Sigmoid colon (tissue), 7 donors: ENCODE measurements at places on chromosomes 4 and X. TPM values are rescaled to one million over a fixed set of nuclear protein-coding genes. Genes with fewer than 3 reads are reported as not detected.
A peak's percentile ranks its signal among the peaks of the same experiment; 100 is the strongest.

FREM3 gene
- not detected for total RNA-seq

IL3RA gene
- total RNA-seq, result 5.6 TPM

ANK2 gene
- 91.0 TPM for total RNA-seq

TMEM35A gene
- total RNA-seq, result 62.1 TPM

NLGN4X gene
- total RNA-seq, result 3.3 TPM

GCNA gene
- total RNA-seq, result 5.0 TPM

RAB39B gene
- 0.54 TPM for total RNA-seq

- H3K36me3 ChIP-seq, result no peaks in the 10 kb centered on the region
- no peak overlapping the region for H3K4me3 ChIP-seq
- H3K27me3 ChIP-seq, result no peaks in the 10 kb centered on the region
- no peak for DNase-seq
These were observed 125.3 kb upstream of the MAOA start for GRCh38 chrX:43530837-43531236.

GRCh38 chr4:72966652-72967051, 102.9 kb downstream of the COX18 start:
- no peak overlapping the region for H3K4me3 ChIP-seq
- no peaks in the 10 kb centered on the region for H3K4me1 ChIP-seq
- no peak overlapping the region for H3K27ac ChIP-seq
- H3K27me3 ChIP-seq, result no peaks in the 10 kb centered on the region
- no peak for DNase-seq

- H3K27me3 ChIP-seq, result no peaks in the 10 kb centered on the region
- H3K36me3 ChIP-seq, result no peaks in the 10 kb centered on the region
- peak overlapping the region; percentile 65 for H3K4me3 ChIP-seq
- H3K27ac ChIP-seq, result peak overlapping the region; percentile 42
- peaks cover 40% of the 10 kb centered on the region for H3K4me1 ChIP-seq
These were observed 137.5 kb downstream of the PALLD start for GRCh38 chr4:168634276-168634802.

DNA sequence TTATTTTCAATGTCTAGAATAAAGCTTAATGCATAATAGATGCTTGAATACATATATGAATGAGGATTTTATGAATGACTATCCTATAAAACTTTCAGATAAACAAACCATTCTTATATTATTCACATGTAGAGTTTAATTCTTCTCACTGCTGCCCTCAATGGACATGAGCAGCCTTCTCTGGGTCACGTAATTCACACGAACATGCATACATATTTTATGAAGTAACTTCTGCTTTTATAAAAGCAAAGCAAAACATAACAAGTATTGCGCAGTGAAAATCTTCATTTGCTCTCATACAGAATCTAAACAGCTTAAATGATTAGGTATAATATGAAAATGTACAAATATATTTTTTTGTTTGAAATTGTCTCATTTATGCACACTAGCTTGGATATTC, 116.7 kb downstream of the TMA16 start:
- peak overlapping the region; percentile 48 for H3K27ac ChIP-seq
- H3K4me3 ChIP-seq, result peak overlapping the region; percentile 31
- H3K4me1 ChIP-seq, result no peaks in the 10 kb centered on the region
- DNase-seq, result no peak
- no peaks in the 10 kb centered on the region for H3K36me3 ChIP-seq

DNA sequence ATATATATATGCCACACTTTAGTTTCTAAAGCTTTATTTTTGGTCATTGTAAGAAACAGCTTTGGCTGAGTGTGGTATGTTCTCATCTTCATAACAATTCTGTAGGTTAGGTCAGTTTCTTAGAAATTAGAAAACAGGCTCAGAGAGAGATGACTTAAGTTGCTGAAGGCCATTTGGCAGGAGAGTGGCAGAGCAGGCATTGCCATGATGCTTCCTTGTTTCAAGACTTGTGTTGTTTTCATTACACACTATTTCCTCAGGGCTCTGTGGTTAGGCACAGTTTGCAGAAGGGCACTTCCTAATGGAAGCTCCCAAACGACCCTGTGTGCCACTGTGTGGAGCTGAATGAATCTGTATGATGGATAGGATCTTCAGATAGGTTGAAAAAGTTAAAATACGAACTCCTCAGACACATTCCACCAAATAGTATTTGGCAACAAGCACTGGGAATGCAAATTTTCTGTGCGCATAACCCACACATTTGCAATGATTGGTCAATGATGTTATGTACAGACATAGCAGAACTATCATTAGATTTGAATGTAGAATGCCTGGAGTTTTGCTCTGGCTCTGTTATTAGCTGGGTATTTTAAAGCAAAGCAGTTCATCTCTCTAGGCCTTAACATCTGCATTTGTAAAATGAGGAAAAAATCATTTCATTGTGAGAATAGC, 274.3 kb upstream of the HS3ST1 start:
- no peak for DNase-seq
- no peaks in the 10 kb centered on the region for H3K4me1 ChIP-seq
- H3K27ac ChIP-seq, result no peak overlapping the region
- no peaks in the 10 kb centered on the region for H3K36me3 ChIP-seq
- H3K4me3 ChIP-seq, result no peak overlapping the region
- no peaks in the 10 kb centered on the region for H3K27me3 ChIP-seq

DNA sequence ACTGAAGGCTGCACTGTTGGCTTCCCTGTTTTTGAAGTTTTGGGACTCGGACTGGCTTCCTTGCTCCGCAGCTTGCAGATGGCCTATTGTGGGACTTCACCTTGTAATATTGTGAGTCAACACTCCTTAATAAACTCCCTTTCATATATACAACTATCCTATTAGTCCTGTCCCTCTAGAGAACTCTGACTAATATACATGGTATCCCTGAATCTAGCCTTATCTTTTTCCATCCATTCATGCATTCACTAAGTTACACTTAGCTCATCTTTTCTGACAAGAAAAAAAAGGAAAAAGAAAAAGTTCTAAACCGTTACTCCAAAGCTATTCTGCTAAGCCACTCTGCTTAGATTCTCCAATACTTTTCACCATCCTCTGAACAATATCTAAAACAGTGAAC, 1260.2 kb upstream of the PCDH7 start:
- no peaks in the 10 kb centered on the region for H3K36me3 ChIP-seq
- no peak overlapping the region for H3K4me3 ChIP-seq
- no peaks in the 10 kb centered on the region for H3K27me3 ChIP-seq
- H3K4me1 ChIP-seq, result no peaks in the 10 kb centered on the region
- no peak overlapping the region for H3K27ac ChIP-seq
- DNase-seq, result no peak

DNA sequence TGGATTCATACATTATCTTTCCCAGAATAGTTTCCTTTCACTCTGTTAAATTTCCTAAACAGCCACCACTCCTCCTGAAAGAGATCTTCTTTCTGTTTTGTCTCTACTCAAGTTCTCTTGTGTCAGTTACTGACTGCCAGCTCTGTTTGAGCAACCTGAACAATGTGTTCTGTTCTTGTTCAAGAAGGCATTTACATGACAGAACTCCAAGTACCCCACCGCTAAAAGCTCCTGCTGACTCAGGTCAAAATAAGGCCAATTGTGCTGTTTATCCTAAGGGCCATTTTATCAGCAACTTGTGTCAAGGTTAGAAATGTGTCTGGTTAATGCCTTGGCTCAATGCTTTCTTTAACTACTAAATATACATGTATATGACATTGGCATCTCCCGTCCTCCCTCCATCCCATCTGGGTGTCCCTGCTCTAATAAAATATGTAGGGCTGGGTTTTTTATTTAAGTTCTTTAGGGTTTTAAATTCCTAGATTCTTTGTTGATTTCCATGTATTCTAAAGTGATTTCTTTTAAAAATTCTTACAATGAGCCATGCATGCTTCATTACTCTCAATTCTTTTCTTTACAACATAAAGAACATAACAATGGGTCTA, 144.3 kb upstream of the PAQR3 start:
- H3K27me3 ChIP-seq, result no peaks in the 10 kb centered on the region
- peak overlapping the region; percentile 69 for H3K27ac ChIP-seq
- DNase-seq, result peak; percentile 84
- peaks cover 8% of the 10 kb centered on the region for H3K4me1 ChIP-seq
- peak overlapping the region; percentile 20 for H3K4me3 ChIP-seq

GRCh38 chr4:117550085-117550484, 464.7 kb upstream of the TRAM1L1 start:
- no peak overlapping the region for H3K27ac ChIP-seq
- H3K27me3 ChIP-seq, result no peaks in the 10 kb centered on the region
- no peaks in the 10 kb centered on the region for H3K36me3 ChIP-seq

- no peaks in the 10 kb centered on the region for H3K36me3 ChIP-seq
- no peaks in the 10 kb centered on the region for H3K4me1 ChIP-seq
- H3K4me3 ChIP-seq, result no peak overlapping the region
- no peaks in the 10 kb centered on the region for H3K27me3 ChIP-seq
- no peak overlapping the region for H3K27ac ChIP-seq
These were observed 215.5 kb downstream of the SLC39A8 start for GRCh38 chr4:102129810-102130209.

- H3K27ac ChIP-seq, result no peak overlapping the region
- H3K27me3 ChIP-seq, result no peaks in the 10 kb centered on the region
- no peak overlapping the region for H3K4me3 ChIP-seq
- H3K36me3 ChIP-seq, result no peaks in the 10 kb centered on the region
These were observed 6.6 kb upstream of the SLC6A8 start for GRCh38 chrX:153681175-153681574.

DNA sequence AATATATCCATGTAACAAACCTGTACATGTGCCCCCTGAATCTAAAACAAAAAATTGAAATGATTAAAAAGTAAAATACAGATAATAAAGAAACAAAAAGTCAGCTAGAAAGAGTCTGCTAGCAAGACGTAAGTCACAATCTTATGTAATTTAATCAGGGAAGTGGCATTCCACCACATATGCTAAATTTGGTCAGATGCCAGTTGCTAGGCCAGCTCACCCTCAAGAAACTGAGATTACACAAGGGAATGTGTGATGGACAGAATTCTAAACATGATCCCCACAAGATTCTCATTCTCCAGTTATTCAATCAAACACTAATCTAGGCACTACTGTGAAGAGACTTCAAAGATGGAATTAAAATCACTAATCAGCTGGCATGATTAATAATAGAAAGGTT, 689.3 kb downstream of the CENPC start:
- no peaks in the 10 kb centered on the region for H3K36me3 ChIP-seq
- H3K27me3 ChIP-seq, result no peaks in the 10 kb centered on the region
- no peak overlapping the region for H3K4me3 ChIP-seq
- H3K4me1 ChIP-seq, result no peaks in the 10 kb centered on the region

DNA sequence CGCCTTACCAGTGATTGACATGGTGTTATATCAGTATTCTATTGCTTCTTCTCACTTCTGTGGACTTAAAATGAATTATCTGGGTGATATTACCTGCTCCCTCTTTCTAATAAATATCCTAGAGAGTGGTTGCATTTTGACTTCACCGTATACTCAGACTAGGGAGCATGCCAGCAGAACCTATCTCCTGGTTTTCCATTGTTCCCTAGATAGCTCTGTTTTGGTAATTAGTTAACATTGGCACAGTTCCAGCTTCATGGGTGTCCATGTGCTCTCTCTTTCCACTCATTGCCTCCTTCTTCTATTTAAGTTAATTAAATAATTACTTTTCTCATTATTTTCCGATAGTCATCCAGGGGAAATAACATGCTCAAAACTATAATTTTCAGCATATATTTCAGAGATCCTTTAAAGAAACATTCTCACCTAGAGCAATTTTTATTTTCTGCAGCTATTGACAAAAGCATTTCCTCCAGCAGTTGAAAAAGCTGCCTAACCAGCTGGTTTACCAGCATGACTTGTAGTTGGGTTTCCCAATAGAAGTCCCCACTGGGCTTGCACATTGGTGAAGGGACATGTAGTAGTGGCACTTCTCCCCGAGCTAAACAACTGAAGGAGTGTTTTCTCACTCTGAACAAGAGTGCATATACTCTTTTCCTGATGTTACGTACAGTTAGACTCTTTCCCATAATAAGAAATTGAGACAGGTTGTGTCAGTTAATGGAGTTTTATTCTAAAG, 27.9 kb upstream of the PAPSS1 start:
- no peaks in the 10 kb centered on the region for H3K36me3 ChIP-seq
- H3K27me3 ChIP-seq, result no peaks in the 10 kb centered on the region
- no peak for DNase-seq
- no peak overlapping the region for H3K4me3 ChIP-seq

DNA sequence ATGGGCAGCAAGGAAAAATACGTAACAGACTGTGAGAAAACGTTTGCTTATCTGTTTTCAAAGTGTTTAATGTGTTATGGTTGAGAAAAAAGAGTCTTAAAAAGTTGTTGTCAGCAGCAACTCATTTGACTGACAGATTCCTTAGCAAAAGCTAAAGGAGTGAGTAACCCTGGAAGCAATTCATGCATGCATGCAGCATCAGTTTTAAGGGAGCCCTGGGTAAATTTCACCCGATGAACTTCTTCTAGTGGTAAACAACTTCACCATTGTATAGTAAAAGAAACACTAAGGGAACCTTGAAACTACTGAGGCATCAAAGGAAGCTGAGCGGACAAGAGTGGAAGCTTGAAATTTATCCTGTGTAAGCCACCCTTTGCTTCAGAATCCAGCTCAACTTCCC, 583.2 kb upstream of the INTU start:
- no peaks in the 10 kb centered on the region for H3K27me3 ChIP-seq
- H3K4me1 ChIP-seq, result no peaks in the 10 kb centered on the region
- DNase-seq, result no peak
- no peak overlapping the region for H3K4me3 ChIP-seq
- H3K36me3 ChIP-seq, result no peaks in the 10 kb centered on the region

DNA sequence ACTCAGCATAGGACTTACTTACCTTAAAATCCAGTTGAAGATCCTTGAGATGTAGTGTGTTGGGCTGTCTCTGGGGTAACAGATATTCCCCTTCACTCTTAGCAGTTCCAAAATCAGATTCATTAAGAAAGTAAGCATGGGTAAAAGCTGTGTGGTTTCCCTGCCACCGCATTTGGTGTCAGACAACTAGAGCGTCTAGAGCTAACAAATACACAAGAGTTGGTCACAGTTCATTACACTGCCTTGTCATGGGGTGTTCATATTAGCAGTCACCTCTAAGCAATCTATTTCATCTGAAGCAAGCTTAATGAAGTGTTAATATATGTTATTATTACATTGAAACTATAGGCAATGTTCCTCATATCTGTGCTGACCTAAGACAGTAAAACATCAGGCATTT, 342.8 kb downstream of the PPARGC1A start:
- no peak overlapping the region for H3K27ac ChIP-seq
- H3K4me1 ChIP-seq, result no peaks in the 10 kb centered on the region
- no peaks in the 10 kb centered on the region for H3K36me3 ChIP-seq

DNA sequence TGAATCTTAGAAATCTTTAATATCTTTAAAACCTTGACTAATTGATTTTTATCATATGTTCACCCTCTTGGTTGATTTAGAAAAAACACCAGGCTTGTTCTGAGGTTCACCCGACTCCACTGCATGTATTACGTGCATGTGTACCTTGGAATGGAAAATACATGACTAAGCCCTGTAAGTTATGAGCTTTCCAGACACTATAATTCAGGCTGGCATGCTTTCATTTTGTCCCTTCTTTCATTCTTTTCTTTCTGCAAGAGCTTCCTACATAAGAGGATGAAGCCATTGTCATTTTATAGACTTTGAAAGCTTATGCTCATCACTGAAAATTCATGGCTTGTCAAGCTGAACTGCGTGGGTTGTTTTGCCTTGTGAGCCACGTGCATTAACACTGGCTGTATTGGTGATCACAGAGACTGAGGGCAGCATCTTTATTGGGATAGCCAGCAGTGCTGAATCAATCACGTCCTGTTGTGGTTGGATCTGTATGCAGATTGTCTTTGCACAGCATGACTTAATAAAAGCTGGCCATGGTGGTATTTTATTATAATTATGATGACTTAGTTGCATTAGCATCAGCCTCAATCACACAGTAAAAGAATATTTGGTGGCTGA, 141.9 kb downstream of the SLIT2 start:
- H3K27ac ChIP-seq, result no peak overlapping the region
- no peak for DNase-seq
- H3K36me3 ChIP-seq, result no peaks in the 10 kb centered on the region
- H3K4me1 ChIP-seq, result peaks cover 4% of the 10 kb centered on the region
- no peak overlapping the region for H3K4me3 ChIP-seq
- H3K27me3 ChIP-seq, result no peaks in the 10 kb centered on the region
